NCI-H1417 (cell line): ENCODE measurements at places on chromosomes 12 and 14.
A peak's percentile ranks its signal among the peaks of the same experiment; 100 is the strongest.

- no peak for DNase-seq
Observed at GRCh38 chr14:63654346-63654745, 12.7 kb upstream of the WDR89 start.

DNA sequence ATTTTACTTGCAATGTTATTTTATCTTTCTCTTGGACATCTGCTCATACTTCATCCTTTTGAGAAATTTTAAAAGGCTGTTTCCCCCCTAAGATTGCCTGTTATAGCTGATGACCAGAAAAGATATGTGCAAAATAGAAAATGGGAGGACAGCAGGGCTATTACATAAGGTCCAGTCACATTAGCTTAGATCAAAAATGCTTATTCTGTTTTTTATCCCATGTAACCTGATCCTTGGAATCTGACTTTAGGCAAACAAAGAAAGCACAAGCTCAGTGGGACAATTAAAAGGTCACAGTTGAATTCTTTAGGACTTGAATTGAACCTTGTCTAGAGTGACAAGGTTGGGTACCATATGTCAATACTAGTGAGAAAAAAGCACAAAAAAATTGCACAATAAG is 65.1 kb upstream of the TRHDE start:
- DNase-seq: no peak

- DNase-seq: no peak
Observed at GRCh38 chr12:9323144-9323681, 115.0 kb upstream of the PZP start.

GRCh38 chr14:65168840-65169239 is 66.5 kb upstream of the MAX start:
- no peak for DNase-seq

DNA sequence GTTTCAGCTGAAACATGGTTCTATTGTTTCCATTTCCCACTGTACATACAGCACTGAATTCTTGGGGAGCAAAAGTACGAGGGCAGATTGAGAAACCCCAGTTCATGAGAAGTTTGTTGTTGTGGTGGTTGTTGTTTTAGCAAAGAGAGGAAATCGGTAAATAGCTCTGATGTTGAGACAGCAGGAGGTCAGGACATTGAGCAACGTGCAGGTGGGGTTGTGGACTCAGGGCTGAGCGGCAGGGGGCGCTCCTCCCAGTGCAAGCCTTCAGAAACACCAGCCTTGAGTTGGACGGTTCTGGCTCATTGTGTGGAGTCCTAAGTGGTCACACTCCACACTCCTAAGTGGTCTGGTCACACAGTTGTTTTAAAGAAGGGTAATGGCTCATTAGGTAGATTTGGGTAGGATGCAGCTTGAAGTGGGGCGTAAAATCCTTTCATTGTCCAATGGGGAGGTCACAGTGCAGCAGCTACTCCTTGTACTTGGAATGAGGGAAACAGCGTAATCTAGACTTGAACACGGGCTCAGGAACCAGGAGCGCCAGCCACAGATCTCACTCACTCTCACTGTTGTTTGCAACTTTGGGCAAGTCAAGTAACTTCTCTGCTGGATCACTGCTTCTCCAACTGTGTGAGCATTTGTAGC is 14.5 kb upstream of the PWP1 start:
- DNase-seq: no peak

GRCh38 chr12:109550281-109550680 is 23.0 kb downstream of the MMAB start:
- DNase-seq: no peak

DNA sequence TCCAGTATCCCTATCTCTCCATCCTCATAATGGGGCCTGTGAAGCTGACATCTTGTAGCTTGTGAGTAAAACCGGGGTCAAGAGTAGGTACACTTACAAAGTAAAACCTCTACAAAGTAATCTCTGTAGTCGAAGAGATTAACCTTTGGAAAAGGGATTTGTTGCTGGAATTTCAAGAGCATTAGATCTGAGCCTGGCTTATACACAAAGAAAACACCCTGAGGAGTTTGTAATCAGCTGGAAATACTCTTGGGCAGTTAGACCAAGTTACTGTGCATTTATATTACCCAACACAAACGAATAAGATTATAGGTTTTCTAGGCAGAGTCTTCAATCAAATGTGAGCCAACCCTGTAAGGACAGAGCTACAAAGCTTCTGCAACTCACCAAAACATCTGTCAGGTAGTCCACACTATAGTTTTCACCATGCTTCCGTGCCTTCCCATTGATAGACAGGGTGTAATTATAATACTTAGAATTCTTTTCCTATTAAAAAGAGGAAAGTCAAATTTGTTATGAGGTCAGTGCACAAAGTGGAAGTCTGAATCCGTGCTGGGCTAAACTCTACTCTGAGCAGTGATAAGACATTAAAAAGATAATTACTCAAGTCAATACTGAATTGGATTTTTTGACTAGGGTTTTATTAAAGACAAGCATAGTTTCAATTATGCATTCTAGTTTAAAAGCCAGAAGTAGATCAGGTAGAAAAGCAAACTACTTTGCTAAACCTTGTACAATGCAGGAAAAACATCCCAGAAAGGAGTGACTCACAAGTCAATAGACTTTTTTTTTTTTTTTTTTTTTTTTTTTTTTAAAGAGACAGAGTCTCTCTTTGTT is 14.6 kb downstream of the GNS start:
- DNase-seq: no peak

DNA sequence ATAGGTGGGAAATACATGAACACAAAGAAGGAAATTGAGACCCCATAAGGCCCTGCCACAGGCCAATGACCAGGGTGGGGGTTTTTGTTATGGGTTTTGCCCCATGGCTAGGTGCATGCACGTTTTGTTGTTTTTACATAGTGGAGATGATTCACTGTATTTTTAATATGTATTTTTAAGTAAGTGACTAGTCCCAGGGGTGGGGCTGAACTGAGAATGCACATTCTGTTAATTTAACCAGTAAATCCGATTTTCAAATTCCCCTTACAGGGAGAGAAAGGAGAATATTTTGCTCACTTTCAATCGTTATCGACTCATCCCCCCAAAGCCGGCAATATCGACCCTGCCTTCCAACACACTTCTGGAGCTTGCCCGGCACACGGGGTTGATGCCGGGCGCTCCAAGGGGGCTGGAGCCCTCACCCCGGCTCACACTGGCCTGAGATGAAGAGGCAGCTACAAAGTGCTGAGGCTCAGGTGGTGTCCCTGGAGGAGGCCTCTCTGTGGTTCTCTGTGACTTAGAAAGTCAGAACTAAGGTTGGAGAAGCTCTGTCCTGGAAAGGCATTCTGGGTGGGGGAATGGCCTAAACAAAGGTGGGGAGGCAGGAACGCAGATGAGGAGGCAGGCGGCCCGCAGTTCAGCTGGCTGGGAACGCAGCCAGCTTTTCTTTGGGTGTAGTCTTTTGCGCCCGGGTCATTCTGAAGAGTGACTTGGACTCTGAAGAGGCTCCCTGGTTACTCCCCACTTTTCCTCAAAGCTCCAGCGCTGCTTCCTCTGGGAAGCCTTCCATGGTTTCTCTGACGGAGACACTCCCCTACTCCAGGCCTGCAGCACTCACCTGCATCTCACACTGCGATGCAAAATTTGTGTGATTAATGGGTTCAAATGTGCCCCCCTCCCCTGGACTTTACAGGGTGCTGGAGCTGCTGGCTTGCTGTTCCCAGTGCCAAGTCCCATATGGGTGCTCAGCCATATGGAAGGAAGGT is 50.7 kb upstream of the DLK1 start:
- no peak for DNase-seq

- DNase-seq: peak; percentile 98
Observed at GRCh38 chr14:53462931-53463778, 310.0 kb upstream of the DDHD1 start.

DNA sequence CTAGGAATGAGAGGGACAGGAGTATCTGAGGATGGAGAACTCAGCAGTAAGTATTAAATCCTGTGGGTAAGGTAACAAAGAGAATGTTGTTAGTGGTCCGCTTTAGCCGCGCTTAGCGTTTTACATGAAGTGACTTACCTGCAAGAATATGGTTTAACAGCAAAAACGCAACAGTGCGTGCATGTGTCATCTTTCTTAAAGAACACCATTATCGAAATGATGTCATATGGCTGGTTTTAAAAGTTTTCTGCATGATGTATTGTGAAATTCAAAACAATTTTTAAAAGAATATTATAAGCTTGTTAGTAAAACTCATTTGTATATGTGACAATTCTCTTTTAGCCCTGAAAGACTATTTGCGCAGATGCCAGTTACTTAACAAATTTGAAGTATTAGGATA is 1.7 kb downstream of the LEMD3 start:
- no peak for DNase-seq

- DNase-seq: no peak
Observed at GRCh38 chr14:72677664-72678063, 216.2 kb downstream of the DPF3 start.

DNA sequence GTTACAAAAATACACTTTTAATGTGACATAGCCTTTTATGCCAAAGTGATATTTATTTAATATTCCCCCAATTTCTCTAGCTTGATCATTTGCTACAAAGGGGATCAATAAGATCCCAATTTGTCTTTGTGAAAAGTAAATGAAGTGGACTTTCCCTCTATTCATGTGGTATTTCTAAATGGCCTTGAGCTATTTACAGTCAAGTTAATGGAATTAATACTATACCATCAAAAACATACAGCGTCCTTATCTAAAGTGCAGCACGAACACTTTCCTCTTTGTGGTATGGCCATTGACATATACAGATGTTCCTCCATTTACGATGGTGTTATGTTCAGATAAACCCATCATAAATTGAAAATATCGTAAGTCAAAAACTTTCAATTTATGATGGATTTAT is 23.2 kb downstream of the CFL2 start:
- DNase-seq: peak; percentile 48

GRCh38 chr12:103929046-103929783 is 995 bp upstream of the HSP90B1 start:
- DNase-seq: peak; percentile 99

GRCh38 chr12:106954462-106955376 is 988 bp upstream of the TMEM263 start:
- no peak for DNase-seq

DNA sequence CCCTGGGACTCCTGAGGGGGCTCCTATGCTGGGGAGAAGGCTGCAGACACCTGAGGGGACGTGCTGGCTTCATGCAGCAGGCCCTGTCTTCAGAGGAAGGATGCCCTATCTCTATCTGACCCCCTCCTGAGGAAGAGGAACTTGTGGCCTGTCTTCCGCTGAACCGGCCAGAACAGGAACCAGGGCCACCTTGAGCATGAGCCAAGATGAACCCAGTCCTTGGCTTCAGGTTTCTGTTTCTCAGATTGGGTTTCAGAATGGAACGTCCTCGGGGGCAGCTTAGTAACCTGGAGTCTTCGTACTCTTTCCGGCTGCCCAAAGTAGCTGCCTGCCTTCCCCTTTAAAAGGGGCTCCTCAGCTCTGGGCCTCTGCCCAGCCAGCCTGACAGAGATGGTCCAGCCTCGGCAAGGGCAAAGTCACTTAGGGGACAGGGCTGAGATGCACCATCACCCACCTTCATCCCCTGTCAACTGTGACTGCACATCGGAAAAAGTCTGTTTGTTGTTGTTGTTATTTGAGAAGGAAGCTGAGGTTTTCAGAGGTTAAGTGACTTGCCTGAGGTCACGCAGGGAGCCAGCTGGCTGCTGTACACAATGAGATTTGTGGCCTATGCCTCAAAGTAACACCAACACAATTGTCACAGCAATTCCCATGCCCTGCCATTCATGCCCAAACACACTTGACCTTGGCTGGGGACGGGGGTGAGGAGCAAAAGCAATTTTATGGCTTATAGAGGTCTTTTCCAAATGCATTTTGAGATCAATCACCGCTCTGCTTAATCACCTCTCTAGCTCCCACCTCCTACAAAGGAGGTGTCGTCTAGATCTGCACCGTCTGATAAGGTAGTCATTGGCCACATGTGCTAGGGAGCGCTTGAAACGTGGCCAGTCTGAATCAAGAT is 13.4 kb downstream of the ASB2 start:
- no peak for DNase-seq

- DNase-seq: no peak
Observed at GRCh38 chr14:74620497-74620921, 8.5 kb upstream of the LTBP2 start.

DNA sequence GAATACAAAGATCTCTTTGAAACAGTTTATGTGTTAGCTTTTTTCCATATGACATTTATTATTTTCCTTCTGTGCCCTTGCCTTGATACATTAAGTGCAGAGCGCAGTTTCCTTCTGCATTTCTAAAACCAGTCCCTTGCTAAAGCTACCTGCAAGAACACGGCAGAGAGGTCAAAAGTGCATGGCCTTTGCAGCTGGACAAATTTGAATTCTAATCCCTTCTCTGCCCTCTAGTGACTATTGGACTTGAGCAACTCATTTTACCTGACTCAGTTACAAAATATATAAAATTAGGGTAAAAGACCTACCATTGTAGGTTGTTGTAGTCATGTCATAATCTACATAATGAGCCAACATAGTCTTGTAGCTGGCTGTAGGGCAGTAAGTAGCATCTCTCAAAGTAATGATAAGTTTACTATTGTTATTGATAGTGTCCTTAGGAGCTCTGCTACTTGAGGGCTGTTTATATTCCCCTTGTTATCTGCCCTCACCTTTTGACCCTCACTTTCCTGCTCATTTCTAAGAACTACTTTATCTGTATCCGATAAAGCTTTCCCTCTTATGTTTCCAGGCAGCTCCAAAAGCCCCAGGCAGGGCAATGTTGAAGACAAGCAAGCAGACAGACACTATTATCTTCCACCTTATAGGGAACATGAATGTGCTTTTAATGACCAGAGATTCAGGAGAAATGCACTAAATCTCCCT is 120.0 kb upstream of the PDZRN4 start:
- DNase-seq: peak; percentile 7

DNA sequence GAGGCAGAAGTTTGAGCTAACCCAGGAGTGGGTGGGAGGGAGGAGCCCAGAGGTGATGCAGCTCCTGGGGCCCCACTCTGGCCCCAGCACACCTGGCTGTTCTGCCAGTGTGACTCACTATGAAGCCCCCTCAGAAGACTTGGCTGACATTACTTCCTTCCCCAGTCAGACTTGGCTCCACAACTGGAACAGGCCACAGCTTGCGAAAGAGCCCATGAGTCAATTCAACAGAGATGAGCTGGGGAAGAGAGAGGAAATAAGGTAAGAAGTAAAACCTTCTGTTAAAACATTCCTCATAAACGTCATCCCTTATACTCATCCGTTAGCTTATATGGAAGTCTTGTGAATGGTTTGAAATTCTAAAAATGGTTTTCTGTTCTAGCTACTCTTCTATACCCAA is 245.9 kb downstream of the ADAMTS20 start:
- DNase-seq: no peak

DNA sequence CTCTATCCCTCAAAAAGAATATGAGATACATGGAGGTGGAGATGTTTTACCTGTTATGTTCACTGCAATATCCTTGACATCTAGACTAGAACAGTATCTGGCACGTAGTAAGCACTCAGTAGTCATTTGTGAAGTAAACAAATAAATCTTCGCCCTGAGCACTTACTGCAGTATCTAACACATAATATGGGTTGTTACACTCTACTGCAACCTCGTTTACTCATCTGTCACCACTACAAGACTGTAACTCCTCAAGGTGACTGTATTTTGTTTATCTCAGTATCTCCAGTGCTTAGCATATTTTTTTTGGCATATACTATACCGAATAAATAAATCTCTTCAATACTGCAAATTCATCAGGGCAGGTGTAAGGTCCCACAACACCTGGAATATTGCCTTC is 66.1 kb downstream of the WASHC3 start:
- no peak for DNase-seq

GRCh38 chr12:243381-243780 is 19.3 kb downstream of the SLC6A13 start:
- DNase-seq: no peak
